NCI-H446 treated with DMSO at 0.1 percent for 48 hours (cell line): ENCODE measurements at places on chromosomes 6 and 20.

DNA sequence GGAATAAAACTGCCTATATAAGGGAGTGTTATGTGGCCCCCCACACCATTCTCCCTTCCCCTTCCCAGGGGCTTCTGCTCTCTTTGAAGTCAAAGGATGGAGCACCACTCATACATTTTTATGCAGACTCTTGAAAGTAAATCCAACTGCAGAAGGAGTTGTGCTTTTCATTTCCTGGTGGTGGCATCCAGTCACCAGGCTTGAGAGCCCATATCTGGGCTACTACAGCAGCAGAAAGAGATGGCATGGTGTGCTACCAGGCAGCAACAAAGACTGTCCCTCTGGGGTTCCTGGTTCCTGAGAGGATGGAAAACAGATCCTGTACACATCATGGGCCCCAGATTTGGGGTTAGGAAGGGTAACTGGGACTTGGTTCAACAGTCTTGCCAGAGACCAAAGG lies 226.4 kb downstream of the CLIC5 start:
- DNase-seq = no peak

DNA sequence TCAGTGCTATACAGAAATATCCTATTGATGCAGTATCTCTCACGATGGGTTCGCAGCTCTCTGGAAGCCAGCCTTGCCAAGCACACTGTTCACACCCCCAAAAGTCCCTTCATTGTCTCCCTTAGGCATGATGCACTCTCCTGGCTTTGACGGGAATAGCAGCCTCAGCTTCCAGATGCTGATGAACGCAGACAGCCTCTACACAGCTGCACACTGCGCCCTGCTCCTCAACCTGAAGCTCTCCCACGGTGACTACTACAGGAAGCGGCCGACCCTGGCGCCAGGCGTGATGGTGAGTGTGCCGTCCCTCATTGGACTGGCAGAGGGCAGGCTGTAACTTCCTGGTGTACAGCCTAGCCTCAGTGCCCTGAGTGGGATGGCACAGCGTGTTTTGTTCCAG lies 60.0 kb upstream of the PBOV1 start:
- no peak for DNase-seq

DNA sequence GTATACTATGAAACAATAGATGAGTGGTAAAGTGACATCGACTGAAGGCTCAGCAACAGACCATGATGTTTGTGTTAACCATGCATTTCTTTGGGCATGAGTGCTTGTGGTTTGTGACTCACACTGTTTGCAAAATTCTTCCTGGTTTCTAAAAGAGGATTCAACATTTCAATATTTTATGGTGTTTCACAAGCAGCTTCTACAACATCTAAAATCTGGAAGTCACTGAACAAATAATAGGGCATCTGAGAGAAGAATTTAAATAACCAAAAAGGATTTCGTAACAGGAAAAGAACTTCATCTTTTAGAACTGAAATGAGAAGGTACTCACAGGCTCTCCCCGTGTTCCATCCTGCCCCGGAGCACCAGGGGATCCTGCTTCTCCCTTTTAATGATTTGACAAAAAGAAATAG lies 146.2 kb downstream of the COL21A1 start:
- no peak for DNase-seq

DNA sequence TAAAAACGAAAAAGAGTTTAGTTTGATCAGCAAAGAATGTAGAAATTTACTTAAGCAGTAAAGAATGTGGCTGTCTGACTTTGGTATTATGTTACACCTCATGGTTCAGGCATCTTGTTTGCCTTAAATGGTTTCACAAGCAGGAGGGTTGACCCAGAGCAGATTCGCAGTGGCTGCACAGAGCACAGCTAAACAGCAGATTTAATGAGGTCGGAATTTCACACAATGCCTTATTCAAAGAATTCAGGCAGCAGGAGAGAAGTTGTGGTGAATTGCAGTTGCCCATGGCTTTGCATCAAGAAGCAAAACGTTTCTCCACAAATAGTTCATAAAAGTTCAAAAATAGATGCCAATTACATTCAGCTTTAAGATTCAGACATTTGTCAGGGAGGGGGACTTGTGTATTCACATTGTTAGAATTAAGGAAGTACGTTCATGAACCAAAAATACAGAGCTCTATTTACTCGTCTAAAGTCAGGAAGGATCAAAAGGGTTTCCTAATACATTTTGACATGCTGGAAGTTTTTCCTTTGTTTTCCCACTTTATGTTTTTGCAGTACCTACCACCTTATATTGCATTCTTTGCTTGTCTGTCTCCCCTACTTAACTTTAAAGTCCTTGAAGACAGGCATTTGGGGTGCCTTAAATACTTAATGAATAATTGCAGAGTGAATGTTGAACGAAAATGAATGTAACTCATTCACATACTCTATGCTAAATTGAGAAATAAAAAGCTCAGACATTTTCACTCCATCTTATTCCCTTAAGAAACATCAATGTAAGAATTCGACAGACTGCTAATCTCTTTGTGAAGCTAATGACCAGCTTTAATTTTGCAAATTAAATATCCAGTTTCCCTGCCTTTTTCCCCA lies 1163.6 kb upstream of the CITED2 start:
- no peak for DNase-seq

GRCh38 chr6:131456565-131456964 lies 116.5 kb upstream of the ARG1 start:
- DNase-seq = no peak

DNA sequence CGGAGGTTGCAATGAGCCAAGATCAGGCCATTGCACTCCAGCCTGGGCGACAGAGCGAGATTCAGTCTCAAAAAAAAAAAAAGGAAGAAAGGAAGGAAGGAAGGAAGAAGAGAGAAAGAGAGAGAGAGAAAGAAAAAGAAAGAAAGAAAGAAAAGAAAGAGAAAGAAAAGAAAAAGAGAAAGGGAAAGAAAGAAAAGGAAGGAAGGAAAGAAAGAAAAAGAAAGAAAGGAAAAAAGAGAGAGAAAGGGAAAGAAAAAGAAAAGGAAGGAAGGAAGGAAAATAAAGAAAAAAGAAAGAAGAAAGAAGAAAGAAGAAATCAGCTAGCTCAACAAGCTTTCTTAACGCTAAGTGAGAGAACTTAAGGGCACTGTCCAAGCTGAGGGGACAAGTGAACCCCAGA lies 7.6 kb upstream of the MATN4 start:
- no peak for DNase-seq

DNA sequence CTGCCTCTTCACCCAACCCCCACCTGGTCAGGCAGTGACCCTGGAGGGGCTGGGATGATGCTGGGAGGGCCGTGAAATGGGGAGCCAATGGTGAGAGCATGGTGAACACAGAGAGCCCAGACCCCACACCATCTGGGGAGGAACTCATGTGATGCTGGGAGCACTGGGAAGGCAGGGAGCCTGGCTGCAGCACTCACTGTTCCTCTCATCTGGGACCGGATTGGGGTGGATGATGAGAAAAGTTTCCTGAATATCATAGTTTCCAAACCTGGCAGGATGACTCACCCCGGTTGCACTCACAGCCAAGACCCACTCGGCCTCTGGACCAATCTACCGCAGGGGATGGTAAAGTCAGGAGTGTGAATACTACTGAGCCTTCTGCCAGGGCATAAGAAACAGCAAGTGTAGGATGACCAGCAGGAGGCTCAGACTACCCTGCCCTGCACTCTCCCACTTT lies 21.8 kb downstream of the ULBP1 start:
- no peak for DNase-seq

DNA sequence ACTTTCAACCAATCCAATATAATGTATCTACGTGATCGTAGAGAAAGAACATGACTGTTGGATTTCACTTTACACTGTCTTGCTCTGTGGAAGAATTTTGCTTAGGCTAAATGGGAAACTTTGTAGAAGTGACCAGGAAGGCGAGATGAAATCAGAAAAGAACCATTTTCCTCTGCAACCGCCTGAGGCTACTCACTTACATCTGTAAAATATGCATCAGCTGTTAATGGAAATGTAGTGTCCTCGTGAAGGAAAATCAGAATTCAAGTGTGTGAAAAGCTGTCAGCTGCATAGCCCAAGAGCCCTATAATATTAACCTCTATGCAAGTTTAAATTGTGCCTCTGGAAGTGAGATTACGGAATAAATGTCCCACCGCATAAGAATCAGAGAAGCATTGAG lies 277.9 kb downstream of the C6orf118 start:
- DNase-seq = no peak

GRCh38 chr6:4134841-4135664 lies at the start of gene ECI2:
Gene ECI2, minus strand, starts transcription at chr6:4135575. Its CDS starts 15 bp downstream, at chr6:4135560.
- peak; percentile 76 for DNase-seq

GRCh38 chr20:49786196-49786595 lies 26.4 kb upstream of the SLC9A8 start:
- DNase-seq = no peak

- peak; percentile 22 for DNase-seq
These were observed 498.2 kb upstream of the CITED2 start for GRCh38 chr6:139872665-139873064.

GRCh38 chr6:166032366-166033200 lies 135.1 kb downstream of the TBXT start:
- DNase-seq = no peak

DNA sequence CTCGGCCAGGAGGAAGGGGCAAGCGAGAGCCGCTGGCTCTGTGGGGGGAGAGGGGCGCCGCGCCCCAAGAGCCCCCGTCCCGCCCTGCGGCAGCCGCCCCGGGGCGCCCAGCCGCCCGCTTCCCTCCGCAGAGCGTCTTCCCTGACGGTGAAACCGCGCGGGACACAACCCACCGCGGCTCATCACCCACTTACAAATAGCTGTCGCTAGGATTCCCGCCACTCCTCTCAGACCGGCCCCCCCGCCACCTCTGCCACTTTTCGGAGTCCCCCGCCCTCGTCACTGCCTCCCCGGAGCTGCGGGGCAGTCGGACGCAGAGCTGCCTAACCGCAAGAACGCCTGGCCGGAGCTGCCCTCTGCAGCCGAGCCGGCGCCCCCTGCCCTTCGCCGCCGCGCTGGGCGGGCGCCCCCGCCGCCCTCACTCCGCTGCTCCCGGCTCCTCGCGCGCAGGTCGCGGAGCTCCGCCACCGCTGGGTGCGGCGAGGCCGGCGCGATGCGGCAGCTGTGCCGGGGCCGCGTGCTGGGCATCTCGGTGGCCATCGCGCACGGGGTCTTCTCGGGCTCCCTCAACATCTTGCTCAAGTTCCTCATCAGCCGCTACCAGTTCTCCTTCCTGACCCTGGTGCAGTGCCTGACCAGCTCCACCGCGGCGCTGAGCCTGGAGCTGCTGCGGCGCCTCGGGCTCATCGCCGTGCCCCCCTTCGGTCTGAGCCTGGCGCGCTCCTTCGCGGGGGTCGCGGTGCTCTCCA lies at the start of gene SLC35D3:
TSS of gene SLC35D3 (plus strand) at position 366 of the 749 bp plus-strand sequence. CDS start at position 494, 128 bp downstream.
- no peak for DNase-seq

DNA sequence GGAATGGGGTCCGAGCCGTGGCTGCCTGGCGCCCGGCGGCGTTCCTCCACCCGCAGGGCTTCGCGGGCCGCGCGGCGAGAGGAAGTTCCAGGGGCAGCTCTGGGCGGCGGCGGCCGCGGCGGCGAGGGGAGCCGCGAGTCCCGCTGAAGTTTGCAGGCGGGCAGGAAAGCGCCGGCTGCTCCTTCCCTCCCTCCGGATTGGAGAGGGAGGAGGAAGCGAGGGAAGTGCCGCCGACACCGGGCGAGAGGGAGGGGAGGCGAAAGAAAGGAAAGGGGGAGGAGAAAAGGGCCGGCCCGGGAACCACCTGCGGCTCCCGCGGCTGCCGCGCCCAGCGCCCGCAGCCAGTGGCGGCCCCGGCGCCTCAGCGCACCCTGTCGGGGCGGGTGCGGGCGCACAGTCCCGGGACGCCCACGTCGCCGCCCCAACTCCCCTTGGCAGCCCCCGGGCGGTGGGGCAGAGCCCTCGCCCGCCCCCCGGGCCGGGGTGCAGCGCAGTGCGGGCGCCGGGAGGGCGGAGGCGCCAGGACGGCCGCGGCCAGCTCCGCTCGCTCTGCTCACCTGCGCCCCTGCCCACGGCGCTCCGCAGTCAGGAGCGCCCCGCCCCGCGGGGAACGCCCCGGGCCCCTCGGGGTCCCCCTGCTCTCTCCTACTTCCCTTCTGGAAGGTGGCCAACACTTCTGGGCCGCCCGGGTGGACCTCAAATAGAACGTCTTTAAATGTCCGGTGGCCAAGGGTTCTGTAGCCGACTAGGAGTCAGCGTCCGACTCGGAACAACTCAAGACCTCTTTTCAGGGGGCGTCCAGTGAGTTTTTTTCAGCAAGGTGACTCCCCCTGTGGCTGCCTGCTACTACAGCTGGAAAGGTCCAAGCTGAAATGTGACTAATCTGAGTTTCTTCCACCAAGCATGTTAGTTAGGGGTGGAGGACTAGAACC lies 80.3 kb upstream of the CCDC28A start:
- DNase-seq = peak; percentile 34

DNA sequence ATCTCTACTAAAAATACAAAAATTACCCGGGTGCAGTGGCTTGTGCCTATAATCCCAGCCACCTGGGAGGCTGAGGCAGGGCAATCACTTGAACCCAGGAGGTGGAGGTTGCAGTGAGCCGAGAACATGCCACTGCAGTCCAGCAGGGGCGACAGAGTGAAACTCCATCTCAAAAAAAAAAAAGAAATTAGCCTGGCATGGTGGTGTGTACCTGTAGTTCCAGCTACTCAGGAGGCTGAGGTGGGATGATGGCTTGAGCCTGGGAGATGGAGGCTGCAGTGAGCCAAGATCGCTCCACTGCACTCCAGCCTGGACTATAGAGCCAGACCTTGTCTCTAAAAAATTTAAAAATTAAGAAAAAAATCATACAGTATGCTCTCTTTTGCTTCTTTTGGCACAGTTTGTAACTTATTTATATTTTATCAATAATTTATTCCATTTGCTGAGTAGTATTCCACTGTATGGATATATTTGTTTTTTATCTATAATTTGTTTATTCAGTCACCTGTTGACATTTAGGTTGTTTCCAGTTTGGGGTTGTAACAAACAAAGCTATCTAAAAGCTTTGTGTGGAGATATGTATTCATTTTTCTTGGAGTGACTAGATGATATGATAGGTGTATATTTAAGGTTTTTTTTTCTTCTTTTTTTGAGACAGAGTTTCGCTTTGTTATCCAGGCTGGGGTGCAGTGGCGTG lies 8.0 kb upstream of the MYBL2 start:
- no peak for DNase-seq

DNA sequence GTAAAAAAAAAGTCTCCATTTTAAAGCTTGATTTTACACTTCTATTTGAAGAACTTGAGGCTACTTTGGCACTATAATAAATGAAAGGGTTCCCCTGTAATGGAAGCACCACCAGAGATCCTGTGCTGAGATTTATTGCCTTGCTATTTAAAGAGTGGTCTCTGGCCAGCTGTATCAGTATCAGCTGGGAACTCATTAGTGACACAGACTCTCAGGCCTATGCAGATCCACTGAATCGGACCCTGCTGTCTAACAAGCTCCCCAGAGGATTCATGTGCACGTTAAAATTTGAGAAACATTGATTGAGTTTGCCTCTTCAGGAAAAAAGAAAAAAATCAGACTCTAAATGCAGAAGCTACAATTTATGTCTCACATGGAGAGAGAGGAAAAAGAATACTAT lies 299.9 kb upstream of the BMP2 start:
- no peak for DNase-seq
